NCI-H510A (cell line): ENCODE measurements at places on chromosomes 1 and 21.

DNA sequence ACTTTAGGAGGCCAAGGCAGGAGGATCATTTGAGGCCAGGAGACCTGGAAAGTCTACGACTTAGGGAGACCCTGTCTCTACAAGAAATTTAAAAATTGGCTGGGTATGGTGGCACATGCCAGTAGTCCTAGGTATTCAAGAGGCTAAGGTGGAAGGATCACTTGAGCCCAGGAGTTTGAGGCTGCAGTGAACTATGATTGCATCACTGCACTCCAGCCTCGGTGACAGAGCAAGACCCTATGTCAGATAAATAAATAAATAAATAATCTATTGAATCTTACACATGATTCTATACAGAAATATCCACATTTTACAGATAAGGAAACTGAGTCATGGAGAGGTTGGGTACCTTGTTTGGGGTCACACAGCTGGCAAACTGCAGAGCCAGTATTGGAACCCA, 89.1 kb downstream of the MAN1C1 start:
- DNase-seq, result no peak

DNA sequence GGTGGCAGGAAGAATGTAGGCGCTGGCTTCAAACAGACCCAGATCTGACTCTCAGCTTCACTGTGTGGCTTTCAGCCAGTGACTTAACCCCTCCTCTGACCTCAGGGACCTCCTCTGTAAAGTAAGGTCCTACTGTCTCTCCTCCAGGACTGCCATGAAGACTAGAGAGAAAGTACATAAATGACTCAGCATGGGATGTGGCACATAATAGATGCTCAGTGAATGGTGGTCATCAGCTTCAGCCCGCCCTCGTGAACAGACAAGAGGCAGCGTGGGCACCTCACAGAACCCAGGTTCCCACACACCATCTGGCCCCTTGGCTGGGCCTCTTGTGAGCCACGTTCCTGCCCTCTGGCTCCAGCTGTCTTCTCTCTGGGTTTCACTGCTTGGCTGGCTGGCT, 126.0 kb downstream of the SYF2 start:
- no peak for DNase-seq

GRCh38 chr1:197304638-197305200, 36.7 kb downstream of the CRB1 start:
- no peak for DNase-seq

DNA sequence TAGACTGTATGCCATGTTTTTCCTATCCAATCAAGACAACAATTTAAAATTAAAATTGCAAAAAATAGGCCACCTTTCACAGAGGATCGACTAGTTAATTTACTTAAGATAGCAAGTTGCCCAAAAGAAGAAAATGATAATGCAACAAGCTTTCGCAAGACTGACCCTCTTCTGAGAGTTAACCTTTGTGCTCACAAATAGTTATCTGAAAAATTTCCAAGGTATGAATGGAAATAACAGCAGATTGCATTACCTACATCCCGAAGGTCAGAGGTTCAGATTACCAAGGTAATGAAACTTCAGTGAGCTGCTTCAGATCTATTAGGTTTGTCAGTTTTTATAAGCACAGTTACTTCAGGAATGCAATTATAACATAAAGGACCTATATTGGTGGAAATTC, 298.0 kb downstream of the KCTD3 start:
- DNase-seq, result no peak

DNA sequence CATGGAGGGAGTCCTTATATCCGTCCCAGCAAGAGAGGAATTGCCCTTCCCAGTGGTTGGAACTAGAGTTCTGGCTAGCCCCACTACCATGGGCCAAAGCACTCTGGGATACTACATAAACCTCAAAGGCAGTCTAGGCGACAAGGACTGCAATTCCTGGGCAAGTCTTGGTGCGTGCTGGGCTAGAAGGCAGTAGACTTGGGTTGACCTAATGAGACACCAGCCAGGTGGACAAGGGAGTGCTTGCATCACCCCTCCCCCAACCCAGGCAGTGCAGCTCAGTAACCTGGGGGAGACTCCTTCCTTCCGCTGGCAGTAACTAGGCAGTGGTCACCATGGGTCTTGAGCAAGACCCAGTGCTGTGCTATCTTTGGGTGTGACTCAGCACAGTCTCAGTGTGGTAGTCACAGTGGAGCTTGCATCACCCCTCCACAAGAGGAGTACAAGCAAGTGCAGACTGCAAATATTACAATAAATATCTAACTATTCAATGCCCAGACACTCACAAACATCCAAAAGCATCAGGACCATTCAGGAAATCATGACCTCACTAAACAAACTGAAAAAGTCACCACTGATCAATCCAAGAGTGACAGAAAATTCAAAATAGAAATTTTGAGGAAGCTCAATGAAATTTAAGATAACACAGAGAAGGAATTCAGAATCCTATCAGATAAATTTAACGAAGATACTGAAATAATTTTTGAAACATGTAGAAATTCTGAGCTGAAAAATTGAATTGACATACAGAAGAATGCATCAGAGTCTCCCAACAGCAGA, 84.7 kb upstream of the LYPLAL1 start:
- DNase-seq, result no peak

GRCh38 chr1:46062651-46063319, 69.6 kb downstream of the PIK3R3 start:
- no peak for DNase-seq

DNA sequence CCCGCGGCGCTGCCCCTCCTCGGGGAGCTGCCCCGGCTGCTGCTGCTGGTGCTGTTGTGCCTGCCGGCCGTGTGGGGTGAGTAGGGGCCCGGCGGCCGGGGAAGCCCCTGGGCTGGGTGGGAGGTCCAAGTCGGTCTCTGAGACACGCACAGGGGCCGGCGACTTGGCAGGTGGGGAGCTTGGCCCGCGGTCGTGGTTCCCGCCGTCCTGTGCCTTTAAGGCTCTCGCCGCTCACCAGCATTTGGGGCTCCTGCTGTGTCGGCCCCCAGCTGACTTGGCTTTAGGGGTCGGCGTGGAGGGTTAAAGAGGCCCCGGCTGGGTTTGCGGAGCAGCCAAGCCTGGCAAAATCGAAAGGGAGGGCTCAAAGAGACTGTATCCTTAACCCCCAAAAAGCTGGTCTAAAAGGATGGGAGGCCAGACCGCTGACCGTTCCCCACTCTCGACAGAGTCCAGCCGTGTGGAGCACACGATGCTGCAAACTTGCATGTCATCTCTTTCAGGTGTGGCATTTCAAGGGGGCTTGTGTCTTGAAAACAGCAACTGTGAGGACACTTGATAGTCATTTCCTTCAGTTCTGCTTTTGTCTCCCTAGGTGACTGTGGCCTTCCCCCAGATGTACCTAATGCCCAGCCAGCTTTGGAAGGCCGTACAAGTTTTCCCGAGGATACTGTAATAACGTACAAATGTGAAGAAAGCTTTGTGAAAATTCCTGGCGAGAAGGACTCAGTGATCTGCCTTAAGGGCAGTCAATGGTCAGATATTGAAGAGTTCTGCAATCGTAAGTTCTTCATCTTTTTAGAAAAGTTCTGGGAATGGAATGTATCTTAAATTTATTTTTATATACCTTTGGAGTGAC, 540 bp downstream of the CD55 start:
- no peak for DNase-seq

GRCh38 chr1:7199077-7199779, 414.0 kb downstream of the CAMTA1 start:
- DNase-seq, result no peak

GRCh38 chr1:206658264-206658980, 23.1 kb downstream of the DYRK3 start:
- DNase-seq, result no peak

- peak; percentile 97 for DNase-seq
Measured at GRCh38 chr1:38028105-38028591, 15.6 kb downstream of the UTP11 start.

DNA sequence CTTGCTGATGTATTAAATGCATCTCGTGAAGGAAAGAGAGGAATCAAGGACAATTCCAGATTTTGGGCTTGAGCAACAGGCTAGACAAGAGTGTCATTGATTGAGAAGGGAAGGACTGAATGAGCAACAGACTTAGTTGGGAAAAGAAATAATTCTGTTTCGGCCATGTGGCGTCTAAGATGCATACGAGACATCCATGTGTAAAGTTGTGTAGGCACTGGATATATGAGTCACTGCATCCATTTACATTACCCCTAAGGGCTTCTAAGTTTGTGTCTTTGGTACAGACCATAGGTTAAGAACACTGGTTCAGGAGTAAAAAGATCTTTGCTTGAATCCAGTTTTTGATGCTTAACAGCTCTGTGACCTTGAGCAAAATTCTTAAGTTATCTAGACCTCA, 307.0 kb upstream of the SGIP1 start:
- DNase-seq, result no peak

GRCh38 chr1:94755675-94756074, 64.5 kb upstream of the SLC44A3 start:
- no peak for DNase-seq

- no peak for DNase-seq
Measured at GRCh38 chr1:205980237-205980870, 22.8 kb downstream of the RAB7B start.

DNA sequence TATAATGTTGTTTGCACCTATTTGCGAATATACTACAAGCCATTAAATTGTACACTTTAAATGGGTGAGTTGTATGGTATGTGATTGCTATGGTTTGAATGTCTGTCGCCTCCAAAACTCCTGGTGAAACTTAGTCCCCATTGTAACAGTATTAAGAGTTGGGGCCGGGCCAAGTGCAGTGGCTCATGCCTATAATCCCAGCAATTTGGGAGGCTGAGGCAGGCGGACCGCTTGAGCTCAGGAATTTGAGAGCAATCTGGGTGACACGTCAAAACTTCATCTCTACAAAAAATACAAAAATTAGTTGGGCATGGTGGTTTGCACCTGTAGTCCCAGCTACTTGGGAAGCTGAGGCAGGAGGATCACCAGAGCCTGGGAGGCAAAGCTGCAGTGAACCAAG, 12.0 kb upstream of the SIM2 start:
- DNase-seq, result no peak

GRCh38 chr1:45864167-45865106, 61.0 kb downstream of the MAST2 start:
- DNase-seq, result no peak

- no peak for DNase-seq
Measured at GRCh38 chr1:107477233-107477632, 336.4 kb downstream of the NTNG1 start.

- no peak for DNase-seq
Measured at GRCh38 chr1:75616436-75617433, 5.8 kb upstream of the SLC44A5 start.

- DNase-seq, result no peak
Measured at GRCh38 chr1:26350701-26351589, 3.0 kb downstream of the CRYBG2 start.
